ENCODE measurements at places on chromosomes 4 and X.

DNA sequence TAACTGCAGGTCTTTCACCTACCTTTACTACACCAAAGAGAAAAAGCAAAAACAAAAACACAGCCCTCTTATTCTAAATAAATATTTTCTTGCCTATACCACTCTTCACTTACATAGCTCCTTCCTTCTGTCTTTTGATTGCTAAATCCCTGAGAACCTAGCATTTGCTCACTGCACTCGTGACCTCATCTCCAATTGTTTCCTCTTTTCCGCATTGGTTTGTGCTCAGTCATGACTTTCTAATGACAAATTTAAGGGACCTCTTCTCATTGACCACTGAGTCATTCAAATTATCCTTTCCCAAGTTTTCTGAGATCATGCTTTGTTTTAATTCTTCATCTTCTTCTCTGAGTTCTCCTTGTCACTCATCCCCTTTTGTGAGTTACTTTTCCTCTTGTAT lies 1697.1 kb downstream of the STIM2 start:
- peak; percentile 62 for DNase-seq

GRCh38 chr4:139872274-139872673 lies 206.7 kb downstream of the MGST2 start:
- peak; percentile 99 for DNase-seq

DNA sequence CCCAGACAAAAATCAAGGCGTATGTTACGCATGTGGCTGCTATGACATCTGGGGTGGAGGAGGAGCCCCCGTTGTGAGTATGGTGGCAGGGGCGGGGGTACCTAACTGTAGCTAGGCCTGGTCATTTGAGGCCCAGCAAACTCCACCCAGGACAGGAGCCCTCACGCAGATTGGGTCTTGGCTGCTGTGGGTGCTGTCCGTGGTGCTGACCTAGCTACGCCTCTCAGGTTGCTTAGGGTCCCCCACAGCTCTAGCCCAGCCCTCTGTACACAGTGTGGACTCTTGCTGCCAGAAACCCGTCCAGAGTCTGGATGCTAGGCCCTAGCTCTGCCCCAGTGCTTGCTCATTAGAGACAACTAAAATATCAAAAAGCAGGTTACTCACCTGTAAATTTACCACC lies 146.7 kb upstream of the PSAPL1 start:
- no peak for DNase-seq

DNA sequence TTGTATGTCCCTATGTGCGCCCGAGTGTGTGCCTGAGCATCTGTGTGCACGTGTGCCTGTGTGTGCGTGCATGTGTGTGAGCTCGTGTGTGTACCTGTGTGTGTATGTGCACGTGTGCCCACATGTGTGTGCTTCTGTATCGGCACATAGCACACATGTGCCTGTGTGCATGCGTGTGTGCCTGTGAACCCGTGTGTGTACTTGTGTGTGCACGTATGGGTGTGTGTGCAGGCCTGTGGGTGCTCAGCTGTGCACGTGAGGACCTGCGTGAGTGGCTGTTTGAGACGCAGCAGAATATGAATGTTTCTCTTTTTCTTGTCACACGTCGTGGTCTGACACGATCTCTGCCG lies 4.3 kb downstream of the AKAP17A start:
- no peak for DNase-seq

DNA sequence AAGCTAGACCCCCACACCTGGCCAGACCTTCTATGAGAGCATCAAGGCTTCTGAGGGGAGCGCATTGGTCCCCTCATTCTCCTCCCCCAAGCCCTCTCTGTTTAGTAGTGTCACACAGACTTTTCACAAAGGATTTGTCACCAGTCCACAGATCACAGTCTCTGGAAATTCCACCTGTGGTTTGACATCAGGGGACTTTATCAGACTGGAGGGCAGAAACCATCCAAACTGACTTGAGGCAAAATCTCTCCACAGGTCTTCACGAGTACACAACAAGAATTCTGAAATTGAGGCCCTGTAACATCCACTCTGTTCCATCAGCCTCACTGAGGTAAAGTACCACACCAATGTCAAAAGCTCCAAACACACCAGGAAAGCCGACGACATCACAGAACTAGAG lies 112.5 kb downstream of the SH3KBP1 start:
- DNase-seq, result no peak

DNA sequence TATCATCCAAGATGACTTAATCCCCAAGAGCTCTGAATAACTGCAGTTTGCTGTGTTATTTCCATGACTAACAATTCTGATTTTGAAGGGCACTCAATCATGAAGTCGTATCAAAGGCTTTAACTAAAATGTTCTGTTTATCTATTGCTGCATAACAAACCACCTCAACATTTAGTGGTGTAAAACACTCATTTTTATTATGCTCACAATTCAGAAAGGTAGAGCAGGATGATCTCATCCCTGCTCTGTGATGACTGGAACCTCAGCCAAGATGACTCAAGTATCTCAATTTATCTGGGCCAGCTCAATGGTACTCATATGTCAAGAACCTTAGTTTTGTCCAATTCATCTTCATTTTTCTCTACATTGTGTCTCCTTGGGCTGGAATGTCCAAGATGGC lies 451.1 kb downstream of the PPARGC1A start:
- DNase-seq, result peak; percentile 28

DNA sequence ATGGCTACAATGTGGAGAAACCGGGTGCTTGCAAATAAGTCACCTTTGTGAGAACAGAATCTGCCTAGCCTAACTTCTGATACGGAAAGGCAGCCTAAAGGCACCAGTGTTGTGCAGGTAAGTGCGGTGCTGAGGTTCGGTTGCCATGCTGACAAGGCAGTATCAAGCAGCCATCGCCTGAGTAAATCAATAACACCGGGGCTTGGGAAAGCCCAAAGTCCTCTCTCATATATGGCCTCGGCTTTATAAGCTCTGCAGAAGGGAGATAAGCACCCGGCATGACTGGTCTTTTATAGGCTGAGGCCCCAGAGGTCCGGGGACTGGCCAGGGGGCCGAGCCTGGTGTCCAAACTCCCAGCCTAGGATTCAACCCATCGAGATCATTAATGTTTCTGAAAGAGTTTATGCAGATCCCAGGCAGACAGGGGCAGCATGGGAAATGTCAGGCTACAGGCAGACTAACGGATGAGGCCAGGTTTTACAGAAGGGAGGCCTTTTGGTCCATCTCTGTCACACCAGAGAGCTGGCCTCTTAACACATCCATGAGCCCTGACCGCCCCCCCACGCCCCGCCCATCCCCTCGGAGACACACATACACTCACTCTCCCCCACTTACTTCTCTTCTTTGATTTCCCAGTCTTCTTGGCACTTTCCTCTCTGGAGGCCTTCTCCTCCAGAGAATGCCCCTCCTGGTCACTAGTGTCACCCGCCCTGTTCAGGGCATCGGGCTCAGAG lies 38.5 kb downstream of the ELF4 start:
- DNase-seq, result no peak

DNA sequence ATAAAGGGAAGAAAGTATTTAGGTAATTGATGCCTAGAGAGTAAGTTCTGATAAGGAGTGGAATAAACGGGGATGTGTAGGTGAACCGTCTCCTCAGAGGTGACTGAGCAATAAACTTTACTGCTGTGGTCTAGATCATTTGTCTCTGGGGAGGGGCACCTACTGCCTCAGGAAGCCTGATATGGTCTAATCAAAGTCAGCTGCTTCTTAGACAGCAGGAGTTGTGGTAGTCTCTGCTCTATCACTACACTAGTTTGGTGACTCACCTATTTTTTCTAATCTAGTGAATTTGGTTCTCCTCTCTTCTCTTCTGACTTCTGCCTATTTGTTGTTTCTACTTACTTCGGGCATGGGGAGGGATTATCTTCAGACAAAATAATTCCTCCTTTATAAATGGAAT lies 95.1 kb upstream of the STIM2 start:
- no peak for DNase-seq

DNA sequence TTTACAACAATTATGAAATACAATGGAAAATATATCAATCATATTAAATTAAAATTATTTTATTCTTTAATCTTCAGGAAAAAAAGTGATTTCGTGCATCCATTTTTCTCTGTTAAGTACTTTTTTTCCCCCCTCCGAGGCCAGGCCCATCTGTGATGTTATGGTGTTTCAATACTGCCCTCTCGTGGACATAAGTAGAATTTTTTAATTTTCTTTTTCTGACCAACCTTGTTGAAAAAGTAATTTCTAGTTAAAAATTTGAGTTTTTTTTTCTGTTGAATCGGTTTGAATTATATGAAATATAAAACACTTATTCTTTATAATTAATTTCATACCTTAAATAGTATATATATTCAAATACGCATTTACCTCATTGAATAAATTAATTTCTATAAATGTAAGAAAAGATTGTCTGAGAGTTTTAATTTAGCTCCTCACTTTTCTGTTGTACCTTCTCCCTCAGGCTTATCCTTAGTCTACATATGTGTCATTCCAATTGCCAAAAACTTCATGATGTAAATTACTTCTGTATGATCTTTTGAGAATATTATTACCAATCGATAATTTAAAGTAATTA lies 175.8 kb upstream of the TECRL start:
- DNase-seq, result peak; percentile 19

- DNase-seq, result no peak
Measured at GRCh38 chr4:171561419-171561818, 251.8 kb upstream of the GALNTL6 start.

DNA sequence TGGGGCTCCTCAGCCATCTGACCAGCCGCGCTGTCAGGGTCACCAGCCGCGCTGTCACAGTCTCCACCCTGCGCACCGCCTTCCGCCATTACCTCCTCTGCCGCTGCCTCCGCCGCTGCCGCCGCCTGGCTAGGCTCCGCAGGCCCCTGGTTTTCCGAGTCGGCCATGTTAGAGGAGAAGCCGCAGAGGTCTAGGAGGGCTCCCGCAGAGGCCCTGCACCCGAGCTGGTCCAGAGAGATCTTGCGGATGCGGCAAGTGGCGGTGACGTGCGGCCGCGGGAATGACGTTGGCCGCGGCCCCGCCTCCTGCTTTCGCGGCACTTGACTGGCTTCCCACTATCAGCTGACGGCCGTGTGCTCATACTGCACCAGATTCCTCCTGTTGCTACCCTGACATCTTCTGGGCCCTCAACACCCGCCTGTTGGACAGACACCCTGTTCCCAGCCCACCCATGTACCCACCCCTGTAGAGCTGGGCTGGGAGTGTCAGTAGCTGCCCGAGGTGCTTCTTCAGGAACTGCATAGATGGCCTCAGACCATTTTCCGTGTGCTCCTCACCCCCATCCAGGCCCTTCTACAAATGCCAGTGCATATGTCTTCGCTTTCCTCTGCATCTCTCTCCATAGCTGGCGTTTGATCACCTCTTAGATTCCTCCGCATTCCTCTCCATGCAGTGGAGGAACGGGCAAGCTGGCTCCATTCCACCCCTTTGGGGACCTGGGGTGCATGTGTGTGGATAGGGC lies at the start of gene NAP1L5:
Gene NAP1L5 (minus strand): TSS at position 242 of the 742 bp plus-strand sequence. CDS start 75 bp downstream, at position 167.
- peak; percentile 29 for DNase-seq

- peak; percentile 59 for DNase-seq
Measured at GRCh38 chr4:127732623-127733328, 2.6 kb downstream of the SLC25A31 start.

- DNase-seq, result no peak
Measured at GRCh38 chrX:15781961-15782699, 8.2 kb upstream of the ZRSR2 start.

DNA sequence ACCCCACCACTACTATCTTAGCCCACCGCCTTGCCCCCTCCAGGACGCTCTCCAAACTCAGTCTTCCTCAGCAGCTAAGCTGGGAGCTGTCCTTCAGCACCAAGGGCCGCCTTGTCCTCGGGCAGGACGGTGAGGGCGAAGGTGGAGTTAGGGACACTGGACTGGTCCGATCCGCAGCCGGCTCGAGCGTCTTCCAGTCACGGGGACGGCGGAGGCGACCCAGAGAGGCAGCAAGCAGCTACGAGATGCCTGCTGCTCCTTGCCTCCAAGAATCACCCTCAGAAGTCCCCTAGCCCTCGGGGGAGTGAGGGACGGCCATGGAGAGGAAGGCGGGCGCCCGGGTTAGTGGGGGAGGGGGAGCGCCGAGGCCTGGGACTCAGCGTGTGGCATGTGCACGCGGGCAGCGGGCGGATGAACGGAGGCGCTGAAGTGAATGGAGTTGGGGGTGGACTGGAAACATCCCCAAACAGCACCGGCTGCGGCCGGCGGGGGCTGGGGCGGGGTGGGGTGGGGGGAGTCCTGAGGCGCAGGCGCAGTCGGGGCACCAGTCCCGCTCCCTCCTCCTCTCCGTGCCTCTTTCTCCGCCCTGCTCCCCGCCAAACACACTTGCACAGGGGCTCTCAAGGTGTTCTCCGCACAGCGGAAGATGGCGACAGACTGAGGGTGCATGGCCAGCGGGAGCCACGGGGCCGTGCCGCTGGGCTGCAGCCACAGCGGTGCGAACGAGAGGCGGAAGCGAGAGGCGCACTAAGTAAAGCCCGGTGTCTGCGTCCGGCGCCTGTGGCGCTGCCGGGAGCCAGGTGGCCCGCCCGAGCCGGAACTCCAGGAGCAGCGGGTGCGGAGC lies at the start of gene NALF2:
Gene NALF2 (plus strand): TSS at position 545 of the 844 bp plus-strand sequence. CDS start 957 bp downstream, outside the sequence.
- peak; percentile 27 for DNase-seq

- no peak for DNase-seq
Measured at GRCh38 chrX:6574762-6575161, 39.8 kb upstream of the VCX3A start.

- DNase-seq, result peak; percentile 61
Measured at GRCh38 chr4:73850261-73850970, 2.7 kb upstream of the PF4V1 start.
